ENCODE measurements at places on chromosomes 2 and 18.

GRCh38 chr18:48562075-48562474, 23.2 kb downstream of the CTIF start:
- DNase-seq, result no peak

- no peak for DNase-seq
Measured at GRCh38 chr2:53366543-53366942, 401.1 kb upstream of the CHAC2 start.

- no peak for DNase-seq
Measured at GRCh38 chr2:32746669-32747068, 118.8 kb downstream of the TTC27 start.

GRCh38 chr18:7290077-7290476, 59.2 kb downstream of the LRRC30 start:
- no peak for DNase-seq

DNA sequence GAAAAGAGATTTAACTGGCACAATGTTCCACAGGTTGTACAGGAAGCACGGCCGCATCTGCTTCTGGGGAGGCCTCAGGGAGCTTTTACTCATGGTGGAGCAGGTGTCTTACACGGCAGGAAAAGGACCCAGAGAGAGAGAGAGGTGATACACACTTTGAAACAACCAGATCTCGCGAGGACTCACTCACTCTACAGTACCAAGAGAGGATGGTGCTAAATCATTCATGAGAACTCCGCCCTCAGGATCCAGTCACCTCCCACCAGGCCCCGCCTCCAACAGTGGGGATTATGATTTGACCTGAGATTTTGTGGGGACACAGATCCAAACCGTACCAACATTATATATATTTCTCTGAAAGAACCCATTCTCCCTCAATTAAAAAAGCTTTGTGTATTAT, 79.7 kb upstream of the DOCK10 start:
- no peak for DNase-seq

GRCh38 chr2:3637311-3637675, 20.7 kb upstream of the ALLC start:
- DNase-seq, result no peak

DNA sequence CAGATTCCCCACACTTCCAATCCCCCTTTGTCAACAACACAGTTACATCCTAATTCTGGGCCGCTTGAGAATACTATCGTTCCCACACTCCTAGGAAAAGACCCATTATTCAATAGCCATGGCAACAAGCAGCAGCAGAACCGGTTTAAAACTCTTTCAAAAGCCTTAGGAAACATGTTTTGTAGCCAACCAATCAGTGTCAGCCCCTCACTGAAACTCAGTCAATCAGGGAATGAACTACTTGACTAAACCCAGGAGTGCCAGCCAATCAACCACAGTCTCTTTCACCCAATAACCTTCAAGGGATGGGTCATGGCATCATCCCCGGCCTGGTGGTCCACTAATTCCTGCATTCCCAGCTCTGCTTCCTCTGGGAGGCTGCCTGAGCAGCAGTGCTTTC, 204.8 kb upstream of the HS6ST1 start:
- no peak for DNase-seq

GRCh38 chr2:12269041-12269972, 447.4 kb upstream of the TRIB2 start:
- DNase-seq, result no peak

DNA sequence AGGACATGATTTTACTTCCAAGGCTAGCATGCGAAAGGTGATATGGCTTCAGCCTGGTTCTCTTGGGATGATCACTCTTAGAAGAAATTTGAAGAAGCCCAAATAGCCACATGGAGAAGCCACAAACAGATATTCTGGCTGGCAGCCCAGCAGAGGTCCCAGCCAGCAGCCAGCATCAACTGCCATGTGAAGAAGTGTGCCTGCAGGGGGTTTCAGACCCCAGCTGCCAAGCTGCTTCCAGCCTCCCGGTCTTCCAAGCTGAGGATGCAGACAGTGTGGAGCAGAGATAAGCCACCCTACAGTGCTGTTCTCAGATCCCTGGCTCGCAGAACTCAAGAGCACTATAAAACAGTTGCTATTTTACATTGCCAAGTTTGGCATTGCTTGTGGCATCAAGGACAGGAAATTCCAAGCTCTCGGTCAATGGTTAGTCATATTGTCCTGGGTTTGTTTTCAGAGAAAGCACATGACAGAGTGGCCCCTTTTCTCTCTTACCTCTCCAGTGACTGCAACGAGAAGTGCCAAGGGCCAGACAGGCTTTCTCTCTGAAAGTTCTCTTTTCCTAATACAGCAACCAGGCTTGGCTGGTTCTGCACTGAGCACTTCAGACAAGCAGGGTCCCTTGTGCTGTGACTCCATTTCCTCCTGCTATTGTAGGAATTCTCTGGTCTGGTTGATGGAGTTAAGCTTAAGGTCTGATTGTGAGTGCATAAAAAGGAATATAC, 223.7 kb downstream of the ANKRD30B start:
- no peak for DNase-seq

DNA sequence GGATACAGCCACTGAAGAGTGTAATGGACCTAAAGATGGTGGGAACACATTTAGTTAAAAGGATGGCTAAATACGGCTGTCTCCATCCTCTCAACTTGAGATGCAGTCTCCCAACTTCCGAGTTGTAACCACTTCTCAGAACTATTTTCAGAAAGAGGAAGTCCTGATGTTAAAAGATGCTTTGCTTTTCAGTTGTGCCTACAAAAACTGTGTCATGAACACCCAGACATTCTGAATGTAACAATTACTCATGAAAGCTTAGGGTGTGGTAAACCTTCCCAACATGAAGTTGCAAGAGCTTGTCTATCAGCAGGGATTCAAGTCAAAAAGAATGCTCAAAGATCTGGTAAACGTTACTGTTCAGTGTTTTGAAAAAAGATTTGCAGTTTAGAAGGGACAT, 147.9 kb downstream of the DOCK10 start:
- no peak for DNase-seq

DNA sequence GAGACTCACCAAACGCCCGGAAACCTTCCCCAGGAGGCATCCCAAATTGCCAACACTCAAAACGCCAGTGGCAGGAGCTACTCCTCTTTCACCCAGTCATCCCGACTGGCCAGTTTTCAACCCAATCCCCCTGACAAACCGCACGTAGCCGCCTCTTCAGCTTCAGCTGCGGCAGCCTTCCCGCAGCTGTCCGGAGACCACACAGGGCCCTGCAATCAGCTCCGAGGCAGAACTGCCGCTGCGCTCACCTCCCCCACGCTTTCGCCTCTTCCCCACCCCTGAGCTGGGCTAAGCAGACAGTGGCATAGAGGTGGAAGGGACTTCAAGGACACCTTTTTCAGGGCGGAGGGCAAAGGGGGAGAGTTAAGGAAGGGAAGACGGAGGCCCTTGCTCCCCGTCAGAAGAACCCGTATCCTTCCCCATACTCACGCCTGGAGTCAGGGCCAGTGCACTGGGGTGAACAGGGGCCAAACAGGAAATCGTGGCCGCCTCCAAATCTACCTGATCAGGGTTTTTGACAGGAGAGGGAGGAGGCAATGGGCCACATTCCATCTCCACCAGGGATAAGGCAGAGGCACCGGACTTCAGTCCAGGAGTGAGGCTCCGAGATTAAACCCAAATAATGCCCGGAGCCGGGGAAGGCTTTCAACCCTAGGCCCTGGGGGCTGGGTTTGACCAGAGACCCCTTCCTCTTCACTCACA, 16.9 kb downstream of the CYP26B1 start:
- DNase-seq, result no peak

DNA sequence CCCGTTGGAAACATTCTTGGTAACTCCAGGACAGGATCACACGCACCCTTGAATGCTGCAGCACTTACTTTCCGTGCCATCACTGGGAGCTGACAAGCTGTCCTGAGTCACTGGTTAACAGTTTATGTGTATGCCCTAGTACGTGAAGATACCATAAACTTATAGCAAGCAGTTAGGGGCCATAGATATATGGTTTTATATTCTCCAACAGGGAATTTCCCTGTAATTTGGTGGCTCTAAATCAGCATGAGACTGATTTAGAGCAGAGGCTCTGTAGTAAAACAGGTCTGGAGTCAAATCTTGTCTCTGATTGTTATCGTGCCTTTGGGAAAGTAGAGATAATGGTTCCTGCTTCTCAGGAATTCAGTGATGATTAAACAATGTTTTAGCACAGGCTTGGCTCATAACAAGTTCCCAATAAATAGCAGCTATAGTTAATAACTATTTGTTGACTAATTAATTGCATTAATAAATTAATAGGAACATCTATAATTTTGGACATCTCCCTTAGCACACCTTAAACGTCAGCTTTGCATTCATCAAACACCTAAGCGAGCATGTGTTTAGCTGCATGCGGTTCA, 215.2 kb downstream of the VAPA start:
- no peak for DNase-seq

DNA sequence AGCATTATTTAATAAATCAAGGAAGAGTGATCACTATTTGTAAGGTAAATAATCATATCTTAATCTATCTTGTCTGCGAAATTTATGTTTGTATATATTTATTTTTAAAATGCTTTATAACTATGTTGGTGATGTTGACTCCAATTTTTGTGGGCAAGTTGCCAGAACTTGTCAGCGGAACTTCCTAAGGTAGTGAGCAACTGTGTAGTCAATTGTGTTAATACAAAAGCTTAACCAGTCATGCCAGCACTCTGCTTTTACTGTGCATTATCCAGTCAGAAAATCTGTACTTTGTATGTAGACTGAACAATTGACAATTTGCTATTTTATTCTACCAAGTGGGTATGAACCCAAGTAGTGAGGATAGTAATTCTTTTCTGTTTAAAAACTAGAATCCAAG, 61.9 kb upstream of the RND3 start:
- no peak for DNase-seq

DNA sequence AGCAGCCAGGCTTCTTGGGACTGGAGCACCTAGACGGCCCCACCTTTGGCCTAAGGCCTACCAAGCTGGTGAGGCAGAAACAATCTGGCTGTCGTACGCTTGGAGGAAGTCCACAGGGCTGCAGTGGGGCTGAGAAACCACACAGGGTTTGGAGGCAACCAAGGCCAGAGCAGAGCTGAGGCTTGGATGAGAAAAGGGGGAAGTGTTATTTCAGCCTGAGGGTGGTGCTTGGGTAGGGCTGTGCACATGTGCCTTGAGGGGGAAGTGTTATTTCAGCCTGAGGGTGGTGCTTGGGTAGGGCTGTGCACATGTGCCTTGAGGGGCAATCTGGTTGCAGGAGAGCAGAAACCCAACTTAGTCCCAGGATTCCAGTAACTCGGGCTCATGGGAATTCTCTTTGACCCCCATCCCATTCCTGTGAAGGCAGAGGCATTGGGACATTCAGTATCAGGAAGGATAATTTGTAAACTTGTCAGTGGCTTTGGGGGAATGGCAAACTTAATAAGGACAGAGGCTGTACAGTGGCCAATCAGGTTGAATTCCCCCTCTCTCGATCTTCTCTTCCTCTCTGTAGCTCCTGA, 971 bp upstream of the FBXO41 start:
- no peak for DNase-seq

GRCh38 chr18:5175378-5175777, 21.7 kb downstream of the AKAIN1 start:
- no peak for DNase-seq

Measured in activated T-cell treated with anti-CD3 and anti-CD28 coated beads for 48 hours (primary cell).